ENCODE measurements at places on chromosomes 6 and 20.

- DNase-seq = no peak
Observed at GRCh38 chr20:25195962-25196785, 662 bp downstream of the ENTPD6 start.

GRCh38 chr20:14553774-14554534 is 216.5 kb upstream of the FLRT3 start:
- no peak for DNase-seq

DNA sequence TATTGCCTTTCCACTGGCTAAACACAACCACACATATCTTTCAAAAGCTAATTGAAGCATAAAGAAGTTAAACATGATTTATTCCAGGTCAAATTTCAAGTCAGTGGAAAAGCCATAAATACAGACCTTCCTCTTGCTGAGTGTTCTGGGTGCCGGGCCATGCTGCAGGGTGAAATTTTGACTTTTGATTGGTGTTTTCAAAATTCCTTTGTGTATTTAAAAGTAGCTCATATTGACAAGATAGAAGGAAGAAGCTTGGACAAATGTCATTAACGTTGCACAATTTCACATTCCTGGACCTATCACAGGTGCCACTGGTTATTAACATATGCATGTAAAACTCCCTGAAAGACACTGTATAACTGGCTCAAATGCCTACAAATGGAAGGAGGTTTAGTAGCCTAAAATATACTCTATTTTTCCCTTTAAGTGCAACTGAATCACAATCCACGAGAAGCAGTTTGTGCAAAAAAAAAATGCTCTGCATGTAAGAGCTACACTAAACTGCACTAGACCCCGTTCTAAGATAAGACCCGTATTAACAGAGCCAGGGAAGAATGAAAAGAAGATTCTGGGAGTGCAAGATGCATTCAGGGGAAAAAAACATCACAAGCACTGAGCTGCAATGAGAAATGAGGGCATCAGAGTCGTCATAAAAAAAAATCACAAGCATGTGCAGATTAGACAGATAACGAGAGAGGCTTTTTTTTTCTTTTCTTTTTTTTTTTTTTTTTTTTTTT is 30.4 kb downstream of the ATXN1 start:
- no peak for DNase-seq

GRCh38 chr20:23369072-23369823 is 7.3 kb downstream of the GZF1 start:
- DNase-seq = no peak

DNA sequence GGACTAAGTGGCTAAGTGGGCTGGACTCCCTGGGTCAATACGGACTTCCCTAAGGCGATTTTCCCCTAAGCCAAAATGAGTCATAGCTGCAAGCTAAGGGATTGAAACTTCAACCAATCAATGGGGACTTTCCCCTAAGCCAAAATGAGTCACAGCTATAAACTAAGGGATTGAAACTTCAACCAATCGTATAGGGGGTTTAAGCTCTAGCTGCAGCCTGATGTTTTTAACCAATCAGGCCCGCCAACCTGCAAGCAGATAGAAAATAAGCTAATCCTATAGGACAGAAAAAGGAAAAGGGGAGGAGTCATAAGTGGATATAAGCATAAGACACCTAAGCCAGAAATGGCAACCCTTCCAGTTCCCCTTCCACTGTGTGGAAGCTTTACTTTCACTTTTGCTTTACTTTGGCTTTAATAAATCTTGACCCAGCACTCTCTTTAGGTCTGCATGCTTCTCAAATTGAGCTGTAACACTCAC is 655.0 kb upstream of the HS3ST5 start:
- DNase-seq = no peak

DNA sequence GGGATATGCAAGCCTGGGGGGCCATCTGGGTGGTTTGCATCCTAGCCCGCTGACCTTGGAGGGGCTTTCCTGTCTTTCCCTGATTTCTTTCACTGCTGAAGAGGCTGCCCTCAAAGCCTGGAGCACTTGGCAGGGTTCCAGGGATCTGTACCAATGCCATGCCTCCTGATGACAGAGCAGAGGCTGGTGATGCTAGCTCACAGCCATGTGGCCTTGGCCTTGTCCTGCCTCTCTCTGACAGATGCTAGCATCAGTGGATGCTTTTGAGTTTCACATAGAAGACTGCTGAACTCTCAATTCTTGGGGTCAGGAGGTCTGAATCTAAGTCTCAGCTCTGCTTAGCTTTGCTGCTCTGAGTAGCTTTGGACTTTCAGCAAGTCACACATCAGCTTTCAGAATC is 21.9 kb upstream of the RREB1 start:
- DNase-seq = no peak

DNA sequence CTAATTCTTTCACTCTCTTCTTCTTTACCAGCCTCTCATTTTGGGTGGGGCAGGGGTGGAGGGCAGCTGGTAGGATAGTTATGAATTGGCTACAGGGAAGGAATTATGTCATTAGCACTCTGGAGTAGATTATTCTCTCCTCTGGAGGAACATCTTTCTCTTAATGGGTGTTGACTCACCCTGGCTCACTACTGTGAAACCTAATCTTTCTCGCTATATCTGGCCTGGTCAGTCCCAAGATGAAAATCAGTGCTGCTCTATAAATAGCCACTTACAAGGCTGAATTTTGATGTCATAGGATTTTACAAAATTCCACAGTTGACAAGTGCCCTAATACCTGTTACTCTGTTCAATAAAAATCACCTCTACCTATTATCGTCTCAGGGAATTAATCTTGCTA is 151.3 kb downstream of the COL9A1 start:
- no peak for DNase-seq

DNA sequence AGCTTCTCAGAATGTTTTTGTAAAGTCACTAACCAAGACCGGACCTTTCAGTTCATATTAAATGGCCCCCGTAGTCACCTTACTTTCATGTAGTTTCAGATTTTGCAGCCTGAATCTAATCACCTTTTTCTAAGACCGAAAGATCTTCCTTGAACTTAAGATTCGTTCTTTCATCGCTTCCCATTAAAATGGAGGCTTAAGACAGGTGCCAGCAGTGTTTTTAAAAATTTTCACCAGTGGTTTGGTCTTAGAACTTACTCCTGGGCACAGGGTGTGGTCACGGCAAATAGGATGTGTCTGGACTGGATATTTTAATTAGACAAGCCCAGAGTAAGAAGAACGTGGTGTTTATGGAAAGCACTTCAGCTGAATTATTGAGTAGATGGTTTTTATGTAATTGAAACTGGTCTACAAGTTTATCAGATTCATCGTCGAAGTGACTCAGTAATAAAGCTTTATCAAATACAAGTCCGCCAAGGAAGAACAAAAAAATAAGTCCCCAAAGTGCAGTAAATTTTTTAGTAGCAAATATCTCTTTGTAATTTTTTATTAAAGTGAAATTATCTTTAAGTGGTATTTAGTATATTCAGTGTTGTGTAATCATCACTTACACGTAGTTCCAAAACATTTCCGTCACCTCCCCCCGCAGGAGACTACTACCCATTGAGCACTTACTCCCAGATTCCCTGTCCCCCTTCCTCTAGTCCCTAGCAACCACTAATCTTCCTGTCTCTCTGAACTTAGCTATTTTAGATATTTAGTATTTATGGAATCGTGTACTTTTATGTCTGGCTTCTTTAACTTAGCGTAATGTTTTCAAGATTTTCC is 868 bp downstream of the SRSF3 start:
- DNase-seq = no peak

DNA sequence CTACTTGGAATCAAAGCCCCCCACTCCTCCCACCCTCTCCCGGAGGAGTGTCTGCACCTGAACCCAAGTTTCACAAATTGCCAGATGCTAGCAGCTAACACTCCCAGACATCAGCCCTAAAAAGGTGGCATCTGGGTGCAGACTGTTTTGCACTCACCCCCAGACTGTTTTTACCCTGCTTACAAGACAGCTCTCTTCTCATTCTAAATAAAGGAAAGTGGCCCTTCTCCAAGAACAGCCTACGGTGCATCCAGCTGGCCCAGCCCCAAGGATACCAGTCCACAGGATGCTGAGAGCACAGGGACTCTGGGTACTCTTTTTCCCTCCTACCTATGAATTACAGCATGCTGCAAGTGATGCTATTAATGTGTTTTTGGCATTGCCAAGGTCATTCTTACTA is 842.0 kb upstream of the FLRT3 start:
- DNase-seq = no peak

- DNase-seq = no peak
Observed at GRCh38 chr6:150252714-150253444, 110.0 kb downstream of the PPP1R14C start.

DNA sequence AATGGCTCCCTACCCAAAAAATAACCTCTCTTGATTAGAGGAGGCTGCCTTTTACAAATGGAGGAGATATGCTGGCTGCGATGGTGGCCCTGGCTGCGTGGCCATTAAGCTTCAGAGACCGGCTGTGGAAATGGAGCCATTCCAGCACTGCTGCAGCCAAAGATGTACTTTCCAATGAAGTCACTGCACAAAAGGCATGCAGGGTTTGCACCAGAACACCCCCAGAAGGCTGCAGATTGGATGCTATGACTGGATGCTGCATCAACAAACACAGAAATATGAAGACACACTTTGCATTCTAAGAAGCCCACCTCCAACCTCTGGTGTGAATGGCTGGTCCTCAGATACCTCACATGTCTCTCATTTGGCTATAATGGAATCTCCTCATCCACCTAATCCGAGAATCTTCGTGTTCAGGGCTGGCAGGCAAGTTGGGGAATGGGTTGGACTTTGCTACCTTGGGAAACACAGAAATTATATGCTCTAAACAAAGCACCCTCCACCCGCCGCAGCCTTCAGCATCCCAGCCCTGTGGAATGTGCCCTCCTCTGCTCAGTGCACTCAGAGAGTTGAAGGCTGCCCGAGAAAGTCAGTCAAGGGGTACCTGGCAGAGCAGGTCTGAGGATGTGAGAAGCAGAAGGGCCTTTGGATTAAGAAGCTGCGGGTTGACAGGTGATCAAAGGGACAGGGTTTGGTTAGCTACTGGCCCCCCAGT is 35.3 kb downstream of the APCDD1L start:
- DNase-seq = no peak

- no peak for DNase-seq
Observed at GRCh38 chr20:62131560-62132320, 9.5 kb downstream of the LSM14B start.

DNA sequence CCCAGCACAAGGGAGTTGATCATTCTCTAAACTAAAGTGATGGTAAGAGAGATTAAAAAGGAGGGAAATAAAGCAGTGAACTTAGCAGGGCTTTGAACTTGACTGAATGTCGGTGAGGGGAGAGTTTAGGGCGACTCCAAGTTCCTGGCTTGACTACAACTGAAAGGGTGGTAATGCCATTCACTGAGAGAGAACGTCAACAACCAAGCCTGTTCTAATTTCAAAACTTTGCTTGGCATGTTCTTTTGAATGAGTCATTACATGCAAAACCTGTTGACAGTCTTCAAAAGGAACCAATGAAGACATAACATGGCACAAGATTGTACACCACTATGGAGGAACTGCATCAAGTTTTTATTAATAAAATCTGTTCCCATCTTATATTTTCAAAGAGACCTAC is 10.3 kb upstream of the MYB start:
- peak; percentile 30 for DNase-seq

DNA sequence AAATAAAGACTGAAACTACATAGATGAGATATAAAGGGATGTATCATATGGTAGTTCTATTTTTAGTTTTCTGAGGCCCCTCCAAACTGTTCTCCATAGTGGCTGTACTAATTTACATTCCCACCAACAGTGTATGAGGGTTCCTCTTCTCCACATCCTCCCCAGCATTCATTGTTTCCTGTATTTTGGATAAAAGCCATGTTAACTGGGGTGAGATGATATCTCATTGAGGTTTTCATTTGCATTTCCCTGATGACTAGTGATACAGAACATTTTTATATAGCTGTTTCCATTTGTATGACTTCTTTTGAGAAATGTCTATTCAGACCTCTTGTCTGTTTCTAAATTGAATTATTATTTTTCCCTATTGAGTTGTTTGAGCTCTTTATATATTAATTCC is 229.3 kb downstream of the RFPL4B start:
- no peak for DNase-seq

DNA sequence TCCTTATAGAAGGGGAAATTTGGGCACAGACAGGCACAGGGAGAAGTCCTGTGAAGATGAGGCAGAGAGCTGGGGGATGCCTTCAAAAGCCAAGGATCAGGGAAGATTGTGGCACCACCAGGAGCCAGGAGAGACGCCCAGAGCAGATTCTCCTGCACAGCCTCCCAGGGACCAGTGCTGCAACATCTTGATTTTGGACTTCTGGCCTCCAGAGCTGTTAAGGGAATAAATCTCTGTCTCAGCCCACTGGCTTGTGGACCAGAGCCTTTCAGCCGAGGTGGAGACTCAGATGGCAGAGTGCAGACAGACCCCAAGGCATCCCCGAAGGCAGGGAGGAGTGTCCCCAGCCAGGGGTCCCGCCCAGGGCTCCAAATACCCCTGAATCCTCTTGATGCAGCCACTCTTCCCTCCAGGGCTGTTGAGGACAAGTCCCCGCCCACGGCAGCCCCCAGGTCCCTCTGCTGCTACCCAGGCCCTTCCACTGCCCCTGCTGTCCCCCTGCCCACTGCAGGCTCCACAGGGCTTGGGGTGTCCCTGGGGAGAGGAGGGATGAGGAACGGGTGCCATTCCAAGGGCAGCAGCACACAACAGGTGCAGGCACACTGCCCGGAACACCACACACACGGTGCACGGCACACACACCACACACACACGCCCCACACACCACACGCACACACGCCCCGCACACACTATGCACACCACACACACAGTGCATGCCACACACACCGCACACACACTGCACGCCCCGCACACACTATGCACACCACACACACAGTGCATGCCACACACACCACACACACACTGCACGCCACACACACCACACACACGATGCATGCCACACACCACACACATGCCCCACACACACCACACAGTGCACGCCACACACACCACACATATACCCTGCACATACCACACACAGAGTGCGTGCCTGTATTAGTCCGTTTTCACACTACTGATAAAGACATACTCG is 311.4 kb downstream of the TAF4 start:
- DNase-seq = no peak

DNA sequence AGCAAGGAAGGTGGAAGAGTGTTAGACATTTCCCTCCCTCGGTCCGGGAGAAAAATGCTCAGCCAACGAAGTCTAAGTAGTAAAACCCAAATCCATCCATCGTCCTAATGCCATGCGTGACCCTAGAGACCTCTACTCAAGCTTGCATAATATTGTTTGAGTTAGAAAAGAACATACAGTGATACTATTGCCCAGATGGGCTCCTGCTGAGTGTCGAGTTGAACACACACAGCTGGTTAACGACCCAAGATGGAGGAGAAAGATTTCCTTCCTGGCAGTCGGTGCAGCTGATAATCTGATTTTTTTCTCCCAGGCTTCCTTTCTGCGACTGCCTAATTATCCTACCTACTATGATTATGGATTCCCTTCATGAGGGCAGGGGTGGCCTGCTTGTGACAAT is 164.4 kb upstream of the KCNG1 start:
- no peak for DNase-seq

GRCh38 chr6:2753110-2753489 is 2.4 kb upstream of the MYLK4 start:
- no peak for DNase-seq

- no peak for DNase-seq
Observed at GRCh38 chr20:13874394-13875157, 89.7 kb downstream of the NDUFAF5 start.
